Stimulated activated CD8-positive, alpha-beta memory T cell treated with anti-CD3 and anti-CD28 coated beads, Interleukin-4, amount 100 ng/mL, for 4 hours (primary cell): ENCODE measurements at places on chromosomes 6 and 20.

- DNase-seq, result no peak
These were observed 44.0 kb downstream of the STX11 start for GRCh38 chr6:144194293-144194810.

DNA sequence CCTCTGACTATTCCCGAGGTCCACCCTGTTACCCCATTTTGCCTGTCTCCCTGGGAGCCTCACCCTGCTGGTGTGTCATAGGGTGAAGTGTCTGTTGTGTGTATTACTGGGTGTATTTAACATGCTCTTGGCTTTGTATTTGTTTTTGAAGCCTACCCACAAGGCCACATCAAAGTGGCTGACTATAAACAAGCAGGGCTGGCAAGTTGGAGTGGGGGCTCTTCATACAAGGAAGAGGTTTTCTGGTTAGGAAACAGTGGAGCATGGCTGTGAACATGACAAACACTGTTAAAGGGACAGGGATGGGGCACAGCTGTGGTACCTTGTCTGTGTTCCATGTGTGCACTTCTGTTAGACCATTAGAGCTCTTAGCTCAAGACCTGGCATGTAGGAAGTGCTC, 26.3 kb downstream of the HECA start:
- DNase-seq, result peak; percentile 32

- no peak for DNase-seq
These were observed 9.9 kb upstream of the WFDC2 start for GRCh38 chr20:45459606-45460005.

DNA sequence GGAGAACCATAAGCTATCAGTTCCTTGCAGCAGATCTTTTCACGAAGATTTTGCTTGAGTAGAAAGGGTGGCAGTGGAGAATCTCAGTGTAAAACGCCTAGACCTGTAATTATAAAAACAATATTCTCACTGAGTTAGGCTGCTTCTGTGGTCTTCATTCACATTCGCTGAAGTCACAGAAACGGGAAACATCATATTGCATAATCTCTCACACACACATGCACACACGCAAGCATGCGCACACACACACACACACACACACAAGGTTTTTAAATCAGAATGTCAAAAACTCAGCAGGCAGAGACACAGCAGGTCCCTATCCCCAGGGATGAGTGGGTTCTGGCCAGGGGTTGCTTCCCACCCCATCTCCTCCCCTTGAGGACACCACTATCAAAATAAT, 175.5 kb downstream of the ATXN1 start:
- no peak for DNase-seq

- DNase-seq, result no peak
These were observed 137.0 kb upstream of the TNFAIP3 start for GRCh38 chr6:137729866-137730629.

GRCh38 chr6:131779304-131779703, 28.5 kb upstream of the ENPP1 start:
- DNase-seq, result no peak

- no peak for DNase-seq
These were observed 30.9 kb downstream of the MAP3K5 start for GRCh38 chr6:136761227-136761922.

GRCh38 chr20:48758206-48758820, 69.5 kb downstream of the PREX1 start:
- no peak for DNase-seq

DNA sequence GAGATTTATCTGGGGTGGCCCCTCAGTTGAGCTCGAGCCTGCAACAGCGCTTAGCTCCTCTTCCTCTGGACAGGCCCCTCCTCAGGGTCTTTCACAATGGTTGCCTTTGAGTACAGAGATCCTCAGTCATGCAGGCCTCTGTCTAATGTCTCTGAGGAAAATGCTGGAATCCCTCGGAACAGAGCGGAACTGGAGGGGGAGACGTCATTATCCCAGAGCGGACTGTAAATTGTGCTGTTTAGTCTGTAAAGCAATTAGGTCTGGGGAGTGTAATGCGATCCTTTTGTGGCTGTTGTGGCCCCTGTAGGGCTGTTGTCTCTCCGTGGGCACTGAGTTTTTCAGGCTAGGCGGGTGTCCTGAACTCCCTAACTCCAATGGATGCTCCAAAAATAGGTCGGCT, 15.0 kb upstream of the DAAM2 start:
- no peak for DNase-seq

- no peak for DNase-seq
These were observed 13.2 kb downstream of the SERAC1 start for GRCh38 chr6:158154816-158155215.

DNA sequence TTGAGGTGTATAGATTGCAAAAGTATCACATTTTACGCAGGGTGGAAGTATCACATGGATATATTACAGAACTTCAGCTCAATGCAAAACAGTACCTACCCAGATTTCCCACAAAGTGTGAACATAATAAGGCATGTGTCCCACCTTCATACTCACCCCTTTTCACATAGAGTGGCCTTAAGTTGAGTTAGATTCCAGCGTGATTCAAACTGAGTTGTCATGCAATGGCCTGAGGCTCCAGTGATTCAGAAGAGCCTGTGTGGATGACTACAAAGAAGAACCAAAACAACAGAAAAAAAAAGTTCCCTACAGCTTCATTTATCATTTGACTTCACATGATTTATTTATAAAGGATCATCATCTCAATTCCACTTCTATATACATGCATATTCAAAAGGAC, 309.7 kb downstream of the SLC35F1 start:
- DNase-seq, result no peak

GRCh38 chr6:122799916-122800686, 11.0 kb downstream of the SMPDL3A start:
- DNase-seq, result no peak

- no peak for DNase-seq
These were observed 274.3 kb downstream of the CD109 start for GRCh38 chr6:73969971-73970970.

DNA sequence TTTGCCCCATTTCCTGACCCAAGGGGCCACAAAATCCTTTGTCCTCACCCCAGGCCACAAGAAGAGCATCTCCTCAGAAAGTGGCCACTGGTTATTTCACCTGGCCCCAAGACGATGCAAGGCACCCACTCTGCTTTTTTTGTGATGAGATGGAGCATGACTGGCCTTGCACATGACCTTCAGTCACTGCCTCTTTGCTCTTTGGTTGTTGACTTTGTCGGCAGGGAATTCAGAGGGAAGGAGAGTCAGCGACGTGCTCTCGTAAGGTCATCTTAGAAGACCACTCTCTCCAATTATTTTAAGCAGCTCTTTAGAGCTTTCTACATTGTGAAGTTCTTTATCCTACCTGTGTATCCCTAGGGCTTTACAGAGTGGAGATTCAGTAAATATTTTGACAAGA, 306.7 kb downstream of the PLCB1 start:
- no peak for DNase-seq

DNA sequence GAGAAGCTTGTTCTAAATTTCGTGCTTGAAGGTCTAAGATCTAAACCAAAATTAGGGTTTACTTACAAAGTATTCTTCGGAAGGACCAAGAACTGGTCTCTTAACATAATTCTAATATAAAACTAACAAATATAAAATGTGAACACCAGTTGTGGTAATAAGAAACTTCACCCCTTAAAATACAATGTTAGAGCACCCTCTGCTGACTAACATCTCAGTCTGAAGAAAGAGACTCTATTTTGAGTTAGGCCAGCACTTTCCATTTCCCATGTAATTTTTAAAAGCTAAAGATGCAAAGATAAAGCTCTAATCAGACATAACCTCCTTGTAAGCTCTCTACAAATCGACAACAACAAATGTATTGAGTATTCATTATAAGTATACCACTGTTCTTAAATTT, 24.6 kb downstream of the ATG5 start:
- DNase-seq, result no peak

GRCh38 chr6:105192707-105193465, 13.1 kb upstream of the POPDC3 start:
- no peak for DNase-seq

GRCh38 chr6:27892649-27893058, 19.5 kb downstream of the OR2B2 start:
- DNase-seq, result no peak

GRCh38 chr6:113642001-113642713, 215.0 kb upstream of the MARCKS start:
- no peak for DNase-seq

GRCh38 chr6:7505189-7505699, 36.2 kb upstream of the DSP start:
- DNase-seq, result no peak

- no peak for DNase-seq
These were observed 46.1 kb downstream of the HLA-F start for GRCh38 chr6:29769336-29769735.

DNA sequence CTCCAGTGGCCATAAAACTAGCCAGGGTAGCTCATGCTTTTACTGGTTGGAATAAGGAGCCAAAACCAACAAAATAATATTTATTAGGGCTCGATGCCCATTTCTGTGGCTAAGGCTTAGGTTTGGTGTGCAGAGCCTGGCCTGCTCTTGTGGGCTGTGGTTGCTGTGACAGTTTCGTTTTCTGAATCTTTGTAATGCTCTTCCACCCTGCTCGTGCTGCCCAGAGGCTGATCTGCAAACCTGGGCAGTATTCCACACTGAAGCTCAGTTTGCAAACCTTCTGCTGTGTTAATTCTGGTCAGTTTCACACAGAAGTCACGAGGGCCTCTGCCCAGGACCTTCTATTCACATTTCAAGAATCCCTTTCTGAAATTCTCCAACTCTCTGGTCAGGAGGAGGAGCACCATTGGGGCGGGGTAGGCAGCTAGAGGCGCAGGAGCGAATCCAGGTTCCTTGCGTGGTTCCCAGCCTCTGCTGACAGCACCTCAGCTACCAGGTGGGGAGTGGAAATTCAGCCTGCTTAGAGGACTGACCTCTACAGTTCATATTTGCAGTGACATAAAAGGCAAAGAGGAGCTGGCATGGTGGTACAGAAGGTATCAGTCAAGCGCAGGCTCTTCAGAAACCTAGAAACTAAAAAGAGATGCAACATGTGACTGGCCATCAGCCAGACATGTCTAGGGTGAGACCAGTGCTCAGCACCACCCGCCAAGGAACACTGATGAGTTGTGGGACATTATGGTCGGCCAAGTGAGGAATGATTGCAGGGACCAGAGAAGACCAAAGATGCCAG, 14.3 kb upstream of the C20orf144 start:
- no peak for DNase-seq

GRCh38 chr6:125008957-125009356, 46.7 kb downstream of the RNF217 start:
- no peak for DNase-seq

DNA sequence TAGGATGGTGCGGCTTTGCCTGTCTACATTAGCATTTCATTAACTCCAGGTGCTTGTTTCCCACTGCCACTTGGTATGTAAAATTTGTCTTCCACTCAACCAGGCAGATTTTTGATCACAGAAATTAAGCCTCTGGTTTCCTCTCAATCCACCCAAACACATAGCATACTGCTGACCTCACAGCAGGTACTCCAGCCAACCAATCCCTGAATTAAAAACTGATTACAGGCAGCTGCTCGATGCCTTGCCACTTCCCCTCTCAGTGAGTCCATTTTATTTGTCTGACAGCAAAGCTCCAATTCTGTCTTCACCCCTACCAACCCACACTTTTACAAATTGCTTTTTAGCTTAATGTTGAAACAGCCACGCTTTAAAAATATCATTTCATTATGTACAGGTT, 95.2 kb downstream of the PLCB1 start:
- DNase-seq, result no peak

- no peak for DNase-seq
These were observed 129.5 kb upstream of the SGK1 start for GRCh38 chr6:134447423-134447822.

DNA sequence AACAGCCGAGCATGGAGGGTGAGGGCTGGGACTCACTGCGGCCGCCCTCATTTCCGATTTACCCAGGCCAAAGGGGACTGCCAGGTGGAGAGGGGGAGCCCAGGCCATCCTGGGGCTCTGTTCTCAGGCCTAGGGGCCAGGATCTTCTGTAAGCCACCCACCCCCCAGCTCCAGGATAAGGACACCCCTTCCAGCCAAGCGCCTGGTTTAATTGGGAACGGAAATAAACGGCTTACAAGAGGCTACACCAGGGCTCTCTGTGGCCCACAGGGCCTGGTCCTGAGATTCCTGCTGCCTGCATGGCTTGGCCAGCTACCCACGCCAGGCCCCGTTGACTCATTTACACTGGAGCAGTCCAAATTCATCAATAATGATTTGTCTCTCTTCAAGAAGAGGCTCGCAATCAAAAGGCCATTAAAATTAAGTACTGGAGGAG, 68.1 kb upstream of the TOP1 start:
- no peak for DNase-seq

- DNase-seq, result no peak
These were observed 80.5 kb downstream of the CEBPB start for GRCh38 chr20:50271176-50271575.
